ENCODE measurements at places on chromosomes 5 and 9. TPM values are rescaled to one million over a fixed set of nuclear protein-coding genes. Genes with fewer than 3 reads are reported as not detected.

The NUTM2F gene
- total RNA-seq = 0.87 TPM

The C9orf43 gene
- 0.53 TPM for total RNA-seq

The C5orf58 gene
- not detected for total RNA-seq

The FBP2 gene
- total RNA-seq = not detected

The FGF18 gene
- total RNA-seq = 2.2 TPM

The ZDHHC11 gene
- total RNA-seq = 3.0 TPM

The PPIC gene
- 91.0 TPM for total RNA-seq

The OLFM1 gene
- total RNA-seq = 4.8 TPM

The ABO gene
- 4.8 TPM for total RNA-seq

The CDH9 gene
- total RNA-seq = 2.2 TPM

The RASEF gene
- 18.9 TPM for total RNA-seq

The LOX gene
- total RNA-seq = 98.2 TPM

The RASGRF2 gene
- total RNA-seq = 3.3 TPM

The PCDHGA7 gene
- total RNA-seq = 0.10 TPM

The OBP2B gene
- not detected for total RNA-seq

The TYRP1 gene
- total RNA-seq = 6.5 TPM

The RELL2 gene
- total RNA-seq = 16.9 TPM

The SLCO4C1 gene
- total RNA-seq = 20.5 TPM

The PTGES gene
- total RNA-seq = 26.4 TPM

The C5orf52 gene
- total RNA-seq = not detected

The ADAMTS13 gene
- 1.5 TPM for total RNA-seq

The PLAC8L1 gene
- total RNA-seq = 1.5 TPM

The PHF2 gene
- total RNA-seq = 18.9 TPM

The HRH2 gene
- 2.5 TPM for total RNA-seq

The PCDHA1 gene
- 0.04 TPM for total RNA-seq

The ENHO gene
- total RNA-seq = 1.5 TPM

The PFDN1 gene
- total RNA-seq = 86.1 TPM

The C1QTNF3 gene
- total RNA-seq = 7.4 TPM

The LRRC26 gene
- total RNA-seq = 1.1 TPM

The ACTBL2 gene
- total RNA-seq = 0.16 TPM

The AMBP gene
- total RNA-seq = 713 TPM

The UGT3A1 gene
- total RNA-seq = 45.1 TPM

The SLC25A48 gene
- total RNA-seq = 1.0 TPM

The ANKRD34B gene
- not detected for total RNA-seq

The RMRP gene
- 3,174 TPM for total RNA-seq

Measured in hepatocyte (in vitro differentiated cells).